SIG-M5 (cell line): ENCODE measurements at places on chromosomes 5 and 9.

GRCh38 chr9:776086-776485, 65.4 kb upstream of the DMRT1 start:
- no peak for DNase-seq

- no peak for DNase-seq
Measured at GRCh38 chr5:39547553-39548154, 122.9 kb upstream of the DAB2 start.

- DNase-seq, result no peak
Measured at GRCh38 chr9:81530310-81530810, 159.0 kb downstream of the TLE1 start.

- no peak for DNase-seq
Measured at GRCh38 chr5:91556-92263, at the start of gene PLEKHG4B. Gene PLEKHG4B, plus strand, starts transcription at chr5:92168. Its CDS starts 64 bp downstream, at chr5:92232.

DNA sequence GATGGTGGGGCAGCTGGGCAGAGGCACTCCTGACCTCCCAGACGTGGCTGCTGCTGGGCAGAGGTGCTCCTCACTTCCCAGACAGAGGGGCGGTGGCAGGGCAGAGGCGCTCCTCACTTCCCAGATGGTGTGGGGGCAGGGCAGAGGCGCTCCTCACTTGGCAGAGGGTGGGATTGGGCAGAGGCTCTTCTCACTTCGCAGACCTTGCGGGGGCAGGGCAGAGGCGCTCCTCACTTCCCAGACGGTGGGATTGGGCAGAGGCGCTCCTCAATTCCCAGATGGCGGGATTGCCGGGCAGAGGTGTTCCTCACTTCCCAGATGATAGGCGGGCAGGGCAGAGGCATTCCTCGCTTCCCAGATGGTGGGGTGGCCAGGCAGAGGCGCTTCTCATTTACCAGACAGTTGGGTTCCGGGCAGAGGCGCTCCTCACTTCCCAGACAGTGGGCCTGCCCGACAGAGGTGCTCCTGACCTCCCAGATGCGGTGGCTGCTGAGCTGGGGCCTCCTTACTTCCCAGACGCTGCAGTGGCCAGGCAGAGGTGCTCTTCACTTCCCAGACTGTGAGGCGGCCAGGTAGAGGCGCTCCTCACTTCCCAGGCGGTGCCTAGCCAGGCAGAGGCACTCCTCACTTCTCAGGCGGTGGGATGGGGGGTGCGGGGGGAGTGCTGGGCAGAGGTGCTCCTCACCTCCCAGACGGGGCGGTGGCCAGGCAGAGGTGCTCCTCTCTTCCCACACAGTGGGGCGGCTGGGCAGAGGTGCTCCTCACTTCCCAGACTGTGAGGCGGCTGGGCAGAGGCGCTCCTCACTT, 25.3 kb upstream of the SPATA31E1 start:
- no peak for DNase-seq

GRCh38 chr5:11385901-11386293, 518.3 kb downstream of the CTNND2 start:
- no peak for DNase-seq

DNA sequence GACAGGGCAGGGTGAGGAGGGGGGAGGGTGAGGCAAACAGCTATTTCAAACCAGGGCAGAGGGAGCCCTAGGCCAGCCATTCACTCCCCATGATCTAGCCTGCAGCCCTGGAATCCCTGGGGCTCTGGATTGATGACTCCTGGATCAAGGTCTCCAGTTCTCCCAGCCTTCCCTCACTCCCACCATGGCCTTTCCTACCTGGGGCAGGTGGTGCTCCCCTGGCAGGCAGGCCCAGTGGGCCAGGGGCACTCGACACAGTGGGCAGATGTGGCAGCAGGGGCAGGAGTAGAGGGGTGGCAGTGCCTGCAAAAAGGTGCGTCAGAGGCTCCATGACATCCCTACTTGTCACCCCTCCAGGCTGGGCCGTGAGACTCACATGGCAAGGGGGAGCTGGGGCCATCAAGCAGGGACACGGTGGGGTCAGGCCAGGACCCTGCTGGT, 6.0 kb downstream of the KIF12 start:
- no peak for DNase-seq

- no peak for DNase-seq
Measured at GRCh38 chr5:31382051-31382878, 149.6 kb downstream of the DROSHA start.

- DNase-seq, result no peak
Measured at GRCh38 chr9:32706004-32706724, 70.7 kb upstream of the TAF1L start.

DNA sequence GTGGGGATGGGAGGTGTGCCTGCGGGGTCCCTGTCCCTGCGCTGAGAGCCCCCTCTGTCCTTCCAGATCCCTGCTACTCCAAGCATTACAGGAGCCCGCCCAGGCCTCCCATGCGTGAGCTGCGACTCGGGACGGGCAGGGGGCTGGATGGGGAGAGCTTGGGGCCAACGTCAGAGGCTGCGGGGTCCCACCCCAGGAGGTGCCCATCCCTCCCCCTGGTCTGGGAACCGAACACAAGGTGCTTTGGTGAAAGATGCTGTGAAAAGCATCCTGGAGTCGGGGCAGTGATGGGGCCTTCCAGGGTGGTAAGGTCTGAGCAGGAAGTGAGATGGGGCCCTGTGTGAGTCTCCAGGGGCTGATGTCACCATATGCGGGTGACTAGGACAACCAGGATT, 2.7 kb downstream of the LCN9 start:
- DNase-seq, result no peak

DNA sequence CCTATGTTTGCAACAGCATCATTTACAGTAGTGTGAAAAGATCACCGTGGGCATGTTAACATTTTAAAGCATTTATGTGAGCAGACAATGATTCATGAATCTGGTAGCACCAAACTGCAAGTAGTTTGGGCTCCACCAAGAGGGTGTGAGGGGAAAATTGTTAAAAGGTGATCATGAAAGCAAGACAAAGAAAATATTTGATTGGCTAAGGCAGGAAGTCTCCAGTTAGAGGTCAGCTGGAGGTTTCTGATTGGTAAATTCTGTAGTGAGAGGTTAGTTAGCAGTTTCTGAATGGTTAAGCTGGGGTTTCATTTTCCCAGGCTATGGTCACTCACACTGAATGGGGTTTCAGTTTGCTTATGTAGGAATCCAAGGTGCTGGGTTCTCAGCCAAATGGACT, 13.5 kb upstream of the DRD1 start:
- DNase-seq, result no peak

DNA sequence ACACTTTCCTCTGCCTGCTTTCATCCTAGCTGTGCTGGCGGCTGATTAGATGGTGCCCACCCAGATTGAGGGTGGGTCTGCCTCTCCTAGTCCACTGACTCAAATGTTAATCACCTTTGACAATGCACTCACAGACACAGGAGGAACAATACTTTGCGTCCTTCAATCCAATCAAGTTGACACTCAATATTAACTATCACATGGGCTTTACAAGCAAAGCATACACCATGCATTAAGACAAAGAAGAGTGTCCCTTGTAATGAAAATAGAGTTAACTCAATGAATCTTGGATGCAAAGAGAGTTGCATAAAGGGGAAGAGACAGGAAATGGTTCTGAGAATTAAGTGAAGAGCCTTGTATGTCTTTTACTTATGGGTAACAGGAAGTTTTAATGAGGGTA, 298.7 kb upstream of the BRINP1 start:
- no peak for DNase-seq
